ENCODE measurements at places on chromosomes 5 and 9. TPM values are rescaled to one million over a fixed set of nuclear protein-coding genes. Genes with fewer than 3 reads are reported as not detected.

SRA1 gene
- total RNA-seq: 38.4 TPM

DBH gene
- total RNA-seq: not detected

KCNV2 gene
- total RNA-seq: not detected

ENHO gene
- 9.2 TPM for total RNA-seq

PTPN3 gene
- 2.8 TPM for total RNA-seq

LHX6 gene
- total RNA-seq: 1.0 TPM

CKMT2 gene
- 8.2 TPM for total RNA-seq

CDKN2B gene
- 0.83 TPM for total RNA-seq

PBX3 gene
- total RNA-seq: 50.5 TPM

SAPCD2 gene
- 60.3 TPM for total RNA-seq

DNAJC21 gene
- 35.7 TPM for total RNA-seq

DNA sequence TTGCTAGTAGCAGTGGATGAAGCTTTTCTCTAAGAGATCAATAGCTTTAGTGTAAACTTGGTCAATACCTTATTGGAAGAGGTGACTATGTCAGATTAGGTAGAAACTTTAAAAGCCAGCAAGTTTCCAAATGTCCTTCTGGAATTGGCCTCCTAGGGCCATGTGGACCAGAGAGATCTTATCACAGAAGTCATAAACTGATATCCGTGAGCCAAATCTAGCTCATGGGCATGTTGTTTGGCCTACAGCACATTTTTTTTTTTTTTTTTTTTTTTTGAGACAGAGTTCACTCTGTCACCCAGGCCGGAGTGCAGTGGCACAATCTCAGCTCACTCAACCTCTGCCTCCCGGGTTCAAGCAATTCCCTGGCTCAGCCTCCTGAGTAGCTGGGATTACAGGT is 157.5 kb upstream of the CCDC152 start:
- no peaks in the 10 kb centered on the region for H3K36me3 ChIP-seq
- DNase-seq: no peak
- H3K4me3 ChIP-seq: no peak overlapping the region
- H3K27ac ChIP-seq: no peak overlapping the region
- H3K4me1 ChIP-seq: no peaks in the 10 kb centered on the region

GRCh38 chr5:169772688-169773087 is 135.6 kb downstream of the DOCK2 start:
- H3K36me3 ChIP-seq: no peaks in the 10 kb centered on the region
- H3K27ac ChIP-seq: no peak overlapping the region
- no peak overlapping the region for H3K4me3 ChIP-seq
- H3K27me3 ChIP-seq: no peaks in the 10 kb centered on the region
- DNase-seq: no peak

- H3K4me1 ChIP-seq: peaks cover 6% of the 10 kb centered on the region
- H3K27ac ChIP-seq: no peak overlapping the region
- H3K36me3 ChIP-seq: peaks cover 7% of the 10 kb centered on the region
- H3K27me3 ChIP-seq: no peaks in the 10 kb centered on the region
- H3K4me3 ChIP-seq: no peak overlapping the region
These were observed 81.7 kb upstream of the LRRC70 start for GRCh38 chr5:62496876-62497275.

GRCh38 chr9:91516081-91516480 is 92.4 kb upstream of the NFIL3 start:
- H3K36me3 ChIP-seq: no peaks in the 10 kb centered on the region
- H3K27ac ChIP-seq: no peak overlapping the region
- H3K4me3 ChIP-seq: no peak overlapping the region
- peaks cover 12% of the 10 kb centered on the region for H3K4me1 ChIP-seq

DNA sequence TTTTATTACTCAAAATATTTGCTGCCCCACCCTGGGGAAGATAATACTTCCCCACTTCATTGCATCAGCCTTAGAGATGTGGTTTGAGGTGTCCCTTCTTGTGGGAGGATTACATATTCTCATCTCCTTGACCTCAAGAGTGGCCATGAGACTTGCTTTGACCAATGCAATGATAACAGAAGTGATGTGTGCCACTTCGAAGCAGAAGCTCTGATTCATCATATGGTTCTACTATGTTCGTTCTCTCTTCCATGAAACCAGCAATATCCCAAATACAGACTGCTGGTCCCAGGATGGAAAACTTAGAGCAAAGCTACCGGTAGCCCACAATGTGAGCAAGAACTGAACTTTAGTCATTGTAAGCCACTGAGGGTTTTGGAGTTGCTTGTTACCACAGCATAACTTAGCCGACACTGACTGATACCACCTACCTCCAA is 92.0 kb downstream of the THBS4 start:
- no peaks in the 10 kb centered on the region for H3K36me3 ChIP-seq
- no peak overlapping the region for H3K27ac ChIP-seq

DNA sequence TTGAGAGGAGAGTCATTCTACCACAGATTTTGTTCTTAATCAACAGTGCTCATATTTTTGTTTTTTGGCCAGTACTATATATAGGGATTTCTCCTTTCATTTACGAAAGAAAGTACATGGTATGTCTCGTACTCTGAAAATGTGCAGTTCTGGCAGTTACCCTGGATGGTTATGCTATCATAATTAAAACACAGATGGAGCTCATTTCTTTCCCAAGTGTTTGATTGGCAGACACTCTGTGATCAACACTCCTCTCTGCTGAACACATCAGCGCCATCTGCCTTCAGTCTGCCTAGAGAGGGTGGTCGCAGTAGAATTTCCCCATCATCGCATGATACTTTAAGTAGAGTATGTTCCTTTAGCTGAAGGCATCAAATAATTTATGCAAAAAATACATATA is 64.5 kb downstream of the PAM start:
- H3K4me3 ChIP-seq: no peak overlapping the region
- no peak for DNase-seq
- H3K27me3 ChIP-seq: no peaks in the 10 kb centered on the region
- H3K27ac ChIP-seq: no peak overlapping the region

DNA sequence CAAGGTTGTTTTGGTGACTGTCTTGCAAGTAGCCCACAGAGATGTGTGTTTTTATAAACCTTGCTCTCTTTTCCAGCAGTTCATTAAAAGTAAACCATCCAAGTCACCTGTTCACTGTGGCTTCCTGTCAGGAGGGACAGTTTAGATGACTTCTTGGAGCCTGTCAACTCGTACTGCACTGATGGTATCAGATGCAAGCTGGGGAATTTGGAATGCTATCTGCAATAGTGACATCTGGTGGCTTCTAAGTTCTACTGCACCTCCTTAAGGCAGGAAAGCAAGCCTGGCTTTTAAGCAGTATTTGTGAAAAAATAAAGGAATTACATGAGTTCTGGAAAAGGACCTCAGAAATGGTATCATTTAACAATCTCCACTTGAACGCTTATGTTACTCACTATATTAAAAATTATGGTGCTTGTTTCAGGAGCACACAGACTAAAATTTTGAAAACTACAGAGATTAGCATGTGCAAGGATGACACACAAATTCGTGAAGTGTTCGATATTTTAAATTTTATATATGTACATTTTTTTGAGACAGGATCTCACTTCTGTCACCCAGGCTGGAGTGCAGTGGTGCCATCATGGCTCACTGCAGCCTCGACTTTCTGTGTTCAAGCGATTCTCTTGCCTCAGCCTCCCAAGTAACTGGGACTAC is 164.0 kb downstream of the TTC39B start:
- no peak overlapping the region for H3K4me3 ChIP-seq
- peaks cover 26% of the 10 kb centered on the region for H3K4me1 ChIP-seq
- H3K36me3 ChIP-seq: no peaks in the 10 kb centered on the region
- H3K27ac ChIP-seq: no peak overlapping the region
- no peaks in the 10 kb centered on the region for H3K27me3 ChIP-seq

DNA sequence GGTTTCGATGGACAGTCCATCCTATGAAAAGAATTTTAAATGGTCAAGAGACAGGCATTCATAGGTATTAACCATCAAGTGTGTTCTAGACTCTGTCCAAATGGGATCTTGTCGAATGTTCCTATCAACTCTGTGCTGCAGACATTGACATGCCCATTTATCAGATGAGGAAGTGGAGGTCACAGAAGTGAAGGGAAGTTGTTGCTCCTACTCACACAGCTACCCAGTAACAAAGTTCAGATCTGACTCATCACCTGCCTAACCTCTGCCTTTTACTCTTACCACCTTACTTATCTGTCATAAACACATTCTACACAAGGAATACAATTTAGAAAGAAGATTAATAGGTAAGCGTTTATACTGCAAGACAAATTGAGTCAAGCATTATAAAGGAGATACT is 426.2 kb upstream of the BRINP1 start:
- H3K36me3 ChIP-seq: no peaks in the 10 kb centered on the region
- no peaks in the 10 kb centered on the region for H3K4me1 ChIP-seq
- DNase-seq: no peak
- no peak overlapping the region for H3K4me3 ChIP-seq
- no peak overlapping the region for H3K27ac ChIP-seq

DNA sequence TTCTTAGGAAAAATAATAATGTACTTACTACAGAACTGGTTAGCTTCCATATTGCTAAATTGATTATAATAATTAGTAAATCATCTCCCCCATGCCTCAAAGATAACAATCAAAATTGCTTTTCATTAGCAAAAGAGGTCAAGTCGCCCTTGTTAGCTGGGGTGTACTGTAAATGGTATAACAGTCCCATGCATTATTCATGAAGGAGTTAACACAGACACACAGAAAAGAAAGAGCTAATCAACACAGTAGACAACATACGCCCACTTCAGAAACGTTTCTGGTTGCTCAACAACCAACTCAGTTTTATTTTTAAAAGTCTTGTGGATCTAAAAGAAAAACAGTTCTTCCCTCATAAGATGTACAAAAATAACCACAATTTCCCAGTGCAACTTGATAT is 100.2 kb downstream of the MPDZ start:
- no peak overlapping the region for H3K4me3 ChIP-seq
- no peaks in the 10 kb centered on the region for H3K4me1 ChIP-seq
- H3K27me3 ChIP-seq: no peaks in the 10 kb centered on the region
- no peak for DNase-seq
- H3K36me3 ChIP-seq: peaks cover 8% of the 10 kb centered on the region

DNA sequence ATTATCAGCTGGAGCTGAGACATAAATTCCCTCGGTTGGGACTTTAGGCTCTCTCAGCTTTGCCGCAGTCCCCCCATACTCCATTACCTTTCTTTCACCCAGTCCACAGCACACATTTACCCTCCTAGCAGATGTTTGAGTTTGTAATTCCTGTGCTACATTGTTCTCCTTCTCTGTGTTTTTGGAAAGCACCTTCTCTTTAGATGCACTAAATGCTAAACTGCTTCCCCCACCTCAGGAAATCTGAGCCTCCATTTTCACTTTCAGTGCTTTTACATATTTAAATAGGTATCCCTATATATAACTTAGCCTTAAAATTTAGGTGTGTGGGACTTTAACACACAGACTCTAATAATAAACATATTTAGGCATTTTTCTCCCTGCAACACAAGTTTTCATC is 356.9 kb downstream of the NFIB start:
- H3K4me1 ChIP-seq: peaks cover 29% of the 10 kb centered on the region
- no peak for DNase-seq
- no peaks in the 10 kb centered on the region for H3K36me3 ChIP-seq

GRCh38 chr9:33170464-33171415 is 3.6 kb upstream of the B4GALT1 start:
- no peak overlapping the region for H3K27ac ChIP-seq
- peaks cover 7% of the 10 kb centered on the region for H3K4me1 ChIP-seq
- H3K4me3 ChIP-seq: no peak overlapping the region
- H3K36me3 ChIP-seq: no peaks in the 10 kb centered on the region
- DNase-seq: peak; percentile 63

DNA sequence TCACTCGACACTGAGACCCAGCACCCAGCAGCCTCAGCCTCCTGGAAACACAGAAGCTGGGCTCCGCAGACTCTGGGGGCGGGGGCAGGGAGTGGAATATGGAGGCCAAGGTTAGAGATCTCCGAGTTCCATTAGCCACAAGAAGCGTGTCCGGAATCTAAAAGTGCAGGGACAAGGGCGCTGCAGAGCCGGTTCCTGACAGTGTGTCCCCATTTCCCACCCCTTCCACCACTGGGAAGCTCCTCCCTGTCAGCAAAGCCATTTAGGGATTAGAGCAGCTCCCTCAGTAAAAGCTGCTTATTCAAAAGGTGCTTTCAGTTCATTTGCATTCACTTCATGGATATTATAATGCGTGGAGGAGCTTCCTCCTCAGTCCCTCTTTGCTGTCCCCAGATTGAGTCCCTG is 74.1 kb upstream of the HSPA9 start:
- no peaks in the 10 kb centered on the region for H3K27me3 ChIP-seq
- H3K4me3 ChIP-seq: no peak overlapping the region
- DNase-seq: peak; percentile 38

DNA sequence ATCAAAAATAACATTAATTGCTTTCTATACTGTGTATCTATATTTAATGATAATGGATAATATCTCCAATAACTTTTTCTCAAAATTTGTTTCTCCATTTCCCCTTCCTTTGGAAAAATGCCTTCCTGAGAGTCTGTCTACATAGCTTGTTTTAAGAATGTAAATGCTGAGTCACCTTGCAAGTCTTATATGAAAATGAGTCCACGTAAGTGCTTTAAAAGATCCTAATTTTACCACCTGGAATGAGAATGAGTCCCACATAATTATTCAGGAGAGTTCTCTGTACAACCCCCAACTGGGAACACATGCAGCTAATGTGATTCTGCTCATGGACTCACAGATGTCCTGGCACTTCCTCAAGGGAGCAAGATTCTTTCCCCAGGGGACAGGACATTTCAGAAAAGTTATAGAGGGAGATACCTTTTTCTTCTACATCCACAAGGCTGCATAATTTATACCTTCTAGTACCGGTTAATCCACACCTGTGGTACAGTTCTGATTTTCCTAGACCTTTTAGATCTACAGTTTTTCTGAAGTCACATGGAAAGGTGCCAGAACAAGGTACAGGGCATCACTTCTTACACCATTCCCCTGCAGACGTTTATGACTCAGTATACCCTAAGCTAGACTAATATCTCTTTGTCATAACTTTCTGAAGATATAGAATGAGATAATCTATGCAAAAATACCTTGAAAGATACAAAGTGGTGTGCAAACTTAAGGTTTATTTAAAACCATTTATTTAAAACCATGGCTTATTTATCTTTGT is 314.1 kb downstream of the CETN3 start:
- no peaks in the 10 kb centered on the region for H3K36me3 ChIP-seq
- no peak for DNase-seq
- H3K4me1 ChIP-seq: no peaks in the 10 kb centered on the region
- H3K4me3 ChIP-seq: no peak overlapping the region
- no peaks in the 10 kb centered on the region for H3K27me3 ChIP-seq

- H3K27me3 ChIP-seq: no peaks in the 10 kb centered on the region
- no peak for DNase-seq
- no peak within 1 kb of the TSS for H3K27ac ChIP-seq
- H3K4me1 ChIP-seq: peaks cover 12% of the 10 kb centered on the region
These were observed at the start of gene RANBP3L for GRCh38 chr5:36301858-36302603. Gene RANBP3L (minus strand): TSS chr5:36301902. CDS start chr5:36301416, 486 bp downstream.

DNA sequence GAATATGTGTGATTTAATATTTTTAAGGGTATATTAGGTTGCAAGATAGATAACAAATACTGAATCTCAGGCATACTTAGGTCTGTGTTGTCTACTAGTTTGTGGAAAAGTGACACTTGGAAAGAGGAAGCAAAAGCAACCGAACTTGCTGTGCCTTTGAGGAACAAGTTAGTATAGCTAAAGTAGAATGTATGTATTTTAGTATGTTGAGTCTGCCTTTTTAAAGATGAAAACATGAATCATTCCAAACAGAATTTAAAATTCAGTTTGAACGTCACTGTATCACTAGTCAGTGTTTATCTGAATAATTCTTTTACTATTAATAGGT is 12.9 kb downstream of the TLE4 start:
- H3K27me3 ChIP-seq: no peaks in the 10 kb centered on the region
- DNase-seq: no peak
- no peak overlapping the region for H3K4me3 ChIP-seq
- no peaks in the 10 kb centered on the region for H3K36me3 ChIP-seq
- H3K4me1 ChIP-seq: peaks cover 33% of the 10 kb centered on the region

All from GM23338 (cell line).